ENCODE measurements at places on chromosomes 4 and X.

DNA sequence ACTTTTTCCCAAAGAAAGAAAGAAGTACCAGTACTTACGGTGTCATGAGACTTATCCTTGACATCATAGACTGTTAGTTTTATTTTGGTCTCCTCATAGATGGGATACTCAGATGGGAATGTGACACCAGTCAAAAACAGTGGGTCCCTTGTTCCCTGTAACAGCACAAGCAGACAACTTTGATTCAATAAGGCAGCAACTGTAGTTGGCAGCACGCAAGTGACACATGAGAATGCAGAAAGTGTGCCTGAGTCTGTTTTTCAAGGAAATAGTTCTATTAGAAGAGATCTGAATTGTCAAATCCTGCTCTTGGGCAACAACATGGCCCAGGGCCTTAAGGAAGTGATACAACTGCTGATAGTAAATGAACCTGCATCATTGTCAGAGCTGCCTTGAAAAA, 443.2 kb downstream of the INPP4B start:
- DNase-seq: no peak

DNA sequence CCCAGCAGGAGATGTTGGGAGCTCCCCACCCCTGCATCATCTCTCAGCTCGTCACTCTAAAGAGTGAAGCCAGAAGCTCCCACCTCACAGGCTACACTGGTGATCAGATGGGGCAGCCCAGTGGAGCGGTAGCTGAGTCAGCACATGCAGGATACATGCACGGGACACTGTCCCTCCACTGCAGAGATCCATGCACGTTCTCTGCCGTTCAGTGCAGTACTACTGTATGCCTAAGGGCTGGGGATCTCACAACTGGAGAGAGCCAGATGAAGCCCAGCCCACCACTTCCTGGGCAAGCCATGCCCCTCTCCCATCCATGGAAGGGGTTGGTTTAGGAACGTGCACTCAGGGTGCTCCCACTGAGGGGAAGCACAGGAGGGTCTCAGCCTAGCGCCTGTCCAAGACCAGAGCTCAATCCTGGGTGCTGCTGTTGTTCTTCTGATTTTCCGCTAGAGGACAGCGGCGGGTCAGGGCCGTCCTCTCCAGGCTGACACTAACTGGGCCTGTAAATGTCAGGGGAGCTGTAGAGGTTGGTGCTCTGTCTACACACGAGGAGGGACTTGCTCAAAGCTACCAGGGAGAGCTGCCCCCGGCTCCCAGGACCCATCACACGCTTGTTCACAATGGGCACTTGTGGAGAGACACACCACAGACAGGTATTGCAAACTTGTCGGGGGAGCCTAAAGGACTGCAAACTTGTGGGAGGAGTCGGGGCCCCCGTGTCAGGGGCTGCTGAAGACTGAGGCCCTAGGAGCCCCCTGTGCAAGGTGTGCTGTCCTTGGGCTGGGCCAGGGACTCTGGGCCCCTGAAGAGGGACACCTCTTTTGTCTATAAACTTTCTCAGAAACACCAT, 18.2 kb upstream of the ABLIM2 start:
- peak; percentile 10 for DNase-seq

- no peak for DNase-seq
Observed at GRCh38 chr4:150816491-150816890, 198.6 kb downstream of the LRBA start.

DNA sequence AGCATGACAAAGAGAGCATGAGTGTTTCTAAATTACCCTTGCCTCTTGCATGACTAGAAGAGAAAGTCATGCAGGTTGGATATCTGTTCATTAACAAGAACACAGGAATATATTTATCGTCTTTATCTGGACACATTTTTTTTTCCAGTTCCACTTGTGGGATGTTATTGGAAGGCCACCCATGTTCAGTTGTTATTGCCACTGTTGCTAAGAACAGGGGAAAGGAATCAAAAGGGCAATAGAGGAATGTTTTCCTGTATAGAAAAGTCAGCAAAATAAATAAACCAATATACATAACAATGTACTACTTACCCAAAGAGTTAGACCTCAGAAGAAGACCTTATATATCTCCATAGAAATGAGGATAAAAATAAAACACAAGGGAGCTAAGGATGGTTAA, 270.1 kb downstream of the QDPR start:
- no peak for DNase-seq

DNA sequence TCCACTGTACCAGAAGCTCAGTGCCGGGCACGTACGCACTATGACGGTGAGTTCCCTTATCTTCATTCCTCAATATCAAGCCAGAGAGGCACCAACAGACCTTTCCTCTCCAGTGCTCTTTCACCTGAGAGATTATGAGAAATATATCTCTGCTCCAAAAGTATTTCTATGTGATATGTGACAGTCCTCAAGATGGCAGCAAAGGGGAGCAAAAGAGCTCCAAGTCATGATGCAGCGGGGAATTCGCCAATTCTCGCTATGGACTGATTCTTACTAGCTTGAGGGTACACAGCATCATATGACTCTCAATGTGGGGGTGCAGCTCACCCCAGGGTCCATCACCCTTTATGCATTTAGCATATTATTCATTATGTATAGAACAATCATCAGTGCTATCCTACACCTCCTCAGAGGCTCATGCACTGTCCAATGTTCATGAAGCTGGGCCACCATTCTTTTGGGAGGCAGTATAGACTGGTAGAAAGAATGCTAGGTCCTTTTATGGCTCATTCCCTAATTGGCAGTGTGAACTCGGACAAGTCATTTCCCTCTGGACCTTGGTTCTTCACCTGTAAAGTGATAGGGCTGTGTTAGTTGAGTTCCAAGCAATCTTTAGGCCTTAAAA, 12.8 kb upstream of the IQSEC2 start:
- no peak for DNase-seq

DNA sequence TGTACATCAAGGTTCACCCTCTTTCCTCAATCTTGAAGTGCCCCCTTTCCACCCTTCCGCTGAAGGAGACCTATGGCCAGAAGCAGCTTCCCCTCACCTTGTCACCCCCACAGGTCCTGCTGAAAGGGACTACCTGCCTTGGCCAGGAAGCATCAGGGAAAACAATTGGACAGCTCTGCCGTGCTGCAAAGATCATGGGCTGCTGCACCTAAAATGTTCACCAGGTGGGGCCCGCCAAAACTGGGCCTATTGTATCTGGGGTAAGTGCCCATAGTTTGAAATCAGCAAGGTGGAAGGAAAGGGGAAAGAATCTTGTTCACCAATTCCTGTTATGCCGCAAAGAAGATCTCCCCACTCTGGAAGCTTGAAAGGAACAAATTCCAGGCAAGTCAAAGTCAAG, 18.4 kb downstream of the GRIA3 start:
- no peak for DNase-seq

DNA sequence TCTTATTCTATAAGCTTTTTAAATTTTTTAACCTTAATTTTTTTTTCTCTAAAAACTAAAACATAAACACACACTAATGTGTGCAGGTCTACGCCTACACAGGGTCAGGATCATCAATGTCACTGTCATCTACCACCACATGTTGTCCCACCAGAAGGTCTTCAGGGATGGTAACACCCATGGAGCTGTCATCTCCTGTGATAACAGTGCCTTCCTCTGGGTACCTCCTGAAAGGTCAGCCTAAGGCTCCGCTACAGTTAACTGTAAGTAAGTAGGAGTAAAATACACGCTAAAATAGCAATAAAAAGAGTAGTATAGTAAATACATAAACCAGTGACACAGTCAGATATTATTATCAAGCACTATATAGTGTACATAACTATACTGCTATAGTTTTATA, 45.9 kb upstream of the GPRIN3 start:
- no peak for DNase-seq

DNA sequence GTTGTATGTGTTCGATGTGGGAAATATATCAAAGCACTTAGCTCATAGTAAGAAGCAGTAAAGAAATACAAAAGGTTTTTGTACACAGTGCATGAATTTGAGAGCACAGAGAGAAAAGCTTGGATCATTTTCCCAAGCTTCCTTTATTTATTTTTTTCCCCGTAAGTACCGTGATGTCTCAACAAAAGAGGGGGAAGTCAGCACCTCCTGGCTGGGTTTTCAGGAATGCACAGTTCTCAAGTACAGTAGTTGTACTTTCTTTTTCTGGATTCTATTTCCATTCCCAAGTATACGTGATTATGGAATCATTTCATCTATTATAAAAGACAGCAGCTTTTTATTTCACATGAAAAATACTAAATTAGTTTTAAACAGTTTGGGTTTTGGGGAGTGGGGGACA, 171.5 kb upstream of the EDNRA start:
- no peak for DNase-seq

DNA sequence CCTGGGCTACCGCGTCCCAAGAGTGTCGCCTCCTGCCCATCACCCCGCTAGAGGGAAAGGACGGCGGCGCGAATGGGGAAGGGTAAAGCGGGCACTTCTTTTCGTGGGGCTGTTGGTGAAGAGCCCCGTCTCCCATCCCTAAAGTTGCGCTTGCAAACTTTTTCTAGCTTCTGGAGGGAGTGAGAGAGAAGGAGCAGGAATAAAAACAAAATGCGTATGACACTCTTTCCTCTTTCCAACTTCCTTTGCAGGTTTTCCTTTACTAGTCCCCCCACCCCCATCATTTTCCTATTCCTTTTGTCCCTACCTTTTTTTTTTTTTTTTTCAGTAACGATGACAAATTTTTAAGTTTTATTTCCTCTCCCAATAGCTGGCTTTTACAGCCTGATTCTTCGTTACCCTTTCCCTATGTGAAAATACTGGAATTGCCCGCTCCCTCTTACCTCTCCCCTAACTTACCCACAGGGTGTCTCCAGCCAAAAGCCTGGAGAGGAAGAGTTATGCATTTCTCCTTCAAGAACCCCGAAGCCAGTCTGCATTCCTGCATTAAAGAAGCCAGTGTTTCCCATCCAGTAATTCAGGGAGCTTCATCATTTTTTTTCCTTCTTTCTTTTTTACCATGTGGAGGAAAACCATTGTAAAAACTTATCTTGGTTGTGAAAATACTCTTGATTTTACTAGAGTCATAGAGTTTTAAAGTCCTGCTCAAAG, 613 bp upstream of the ARSJ start:
- no peak for DNase-seq

- DNase-seq: no peak
Observed at GRCh38 chr4:81375745-81376144, 96.0 kb downstream of the RASGEF1B start.

DNA sequence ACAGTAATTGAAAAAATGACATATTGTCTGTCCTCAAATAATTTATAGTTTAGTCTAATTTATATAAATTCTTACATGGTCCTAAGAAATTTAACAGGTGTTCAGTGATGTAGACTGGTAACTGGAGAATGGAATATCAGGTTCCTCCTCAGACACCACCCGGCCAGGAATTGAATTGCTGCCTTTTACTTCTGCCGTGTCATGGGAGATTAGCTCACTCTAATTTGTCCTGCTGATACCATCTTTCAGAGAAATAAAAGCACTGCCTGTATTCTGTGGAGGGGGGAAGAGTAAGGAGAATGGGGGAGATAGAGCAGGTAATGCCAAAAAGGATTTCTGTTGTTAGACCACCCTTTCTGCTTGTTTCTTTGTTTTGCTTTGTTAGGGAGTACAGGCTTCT, 125.2 kb upstream of the KLHL4 start:
- peak; percentile 46 for DNase-seq

DNA sequence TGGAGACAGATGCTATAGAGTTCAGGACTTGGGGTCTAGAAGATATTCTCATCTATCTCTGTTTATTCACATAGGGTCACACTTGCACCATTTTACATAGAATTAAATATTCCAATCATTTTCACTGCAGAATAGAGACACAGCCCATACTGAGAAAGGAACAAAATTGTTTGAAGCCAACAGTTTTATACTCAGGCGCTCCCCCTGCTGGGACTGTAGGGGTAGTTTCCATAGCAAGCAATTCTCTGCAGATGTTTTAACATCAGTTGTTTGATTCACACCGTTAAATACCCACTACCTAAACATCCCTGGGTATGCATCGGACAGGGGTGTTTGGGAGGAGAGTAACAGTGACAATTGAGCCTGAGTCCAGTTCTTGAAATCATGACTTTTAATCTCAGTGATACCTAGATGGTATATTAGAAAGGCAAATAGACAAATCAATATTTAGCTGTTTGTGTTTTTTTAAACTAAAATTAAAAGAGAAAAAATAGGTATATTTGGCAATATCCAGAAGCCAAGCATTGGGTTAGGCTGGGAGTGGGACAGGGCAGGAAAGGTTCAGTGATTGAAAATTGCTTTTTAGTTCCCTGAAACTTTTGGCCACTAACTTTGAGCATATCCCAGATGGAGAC, 33.8 kb downstream of the LONRF3 start:
- peak; percentile 0 for DNase-seq

DNA sequence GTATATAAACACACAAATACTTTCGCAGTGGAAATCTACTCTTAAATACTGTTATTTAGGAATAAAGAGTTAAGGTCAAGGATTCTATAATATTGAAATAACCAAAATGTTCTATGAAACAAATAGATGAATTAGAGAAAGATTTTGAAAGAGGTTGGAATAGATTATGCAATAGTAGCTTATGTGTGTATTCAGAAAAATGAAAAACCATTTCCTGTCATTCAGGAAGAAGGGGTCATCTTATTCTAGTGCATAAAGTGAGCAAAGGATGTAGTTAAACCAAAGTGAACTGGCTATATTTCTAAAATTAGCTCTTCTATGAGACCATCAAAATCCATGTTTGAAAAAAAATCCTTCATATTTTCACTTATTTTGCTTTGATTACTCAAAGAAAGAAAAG, 30.0 kb upstream of the MYOZ2 start:
- DNase-seq: no peak

- DNase-seq: no peak
Observed at GRCh38 chrX:48890934-48891401, 6.6 kb downstream of the TIMM17B start.

DNA sequence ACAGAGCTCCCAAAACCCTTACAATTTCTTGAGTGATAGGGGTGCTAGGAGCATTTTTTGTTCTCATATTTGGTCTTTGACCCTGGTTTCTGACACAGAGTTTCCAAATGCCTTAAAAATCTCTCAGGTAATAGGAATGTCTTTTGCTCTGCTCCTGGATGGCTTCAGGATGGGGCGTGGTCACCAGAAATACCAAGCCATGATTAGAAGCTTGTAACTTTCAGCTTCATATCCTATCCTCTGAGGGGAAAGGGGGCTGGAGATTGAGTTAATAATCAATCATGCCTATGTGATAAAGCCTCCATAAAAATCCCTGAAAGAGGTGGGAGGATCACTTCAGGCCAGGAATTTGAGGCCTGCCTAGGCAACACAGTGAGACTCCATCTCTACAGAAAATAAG, 34.6 kb upstream of the IL9R start:
- DNase-seq: no peak

DNA sequence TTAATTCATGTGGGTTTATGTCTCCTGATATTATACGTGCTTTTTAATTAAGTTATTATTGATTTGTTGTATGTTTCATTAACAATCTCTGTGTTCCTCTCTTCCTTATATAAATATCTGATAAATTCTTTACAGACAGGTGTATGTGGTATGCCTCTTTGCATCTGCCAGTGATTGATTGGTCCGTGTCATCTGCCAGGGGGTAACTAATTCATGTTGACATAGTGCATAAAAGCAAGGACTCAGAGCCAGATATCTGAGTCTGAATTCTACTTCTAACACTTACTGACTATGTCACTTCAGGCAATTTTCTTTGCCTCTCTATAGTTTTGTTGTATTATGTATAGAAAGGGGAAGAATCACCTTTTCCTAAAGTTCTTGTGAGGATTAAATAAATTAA, 5.2 kb upstream of the AMBN start:
- no peak for DNase-seq

Measured in NCI-H2171 treated with DMSO at 0.1 percent for 48 hours (cell line).